ENCODE measurements at places on chromosomes 1 and 21. TPM values are rescaled to one million over a fixed set of nuclear protein-coding genes. Genes with fewer than 3 reads are reported as not detected.

DNA sequence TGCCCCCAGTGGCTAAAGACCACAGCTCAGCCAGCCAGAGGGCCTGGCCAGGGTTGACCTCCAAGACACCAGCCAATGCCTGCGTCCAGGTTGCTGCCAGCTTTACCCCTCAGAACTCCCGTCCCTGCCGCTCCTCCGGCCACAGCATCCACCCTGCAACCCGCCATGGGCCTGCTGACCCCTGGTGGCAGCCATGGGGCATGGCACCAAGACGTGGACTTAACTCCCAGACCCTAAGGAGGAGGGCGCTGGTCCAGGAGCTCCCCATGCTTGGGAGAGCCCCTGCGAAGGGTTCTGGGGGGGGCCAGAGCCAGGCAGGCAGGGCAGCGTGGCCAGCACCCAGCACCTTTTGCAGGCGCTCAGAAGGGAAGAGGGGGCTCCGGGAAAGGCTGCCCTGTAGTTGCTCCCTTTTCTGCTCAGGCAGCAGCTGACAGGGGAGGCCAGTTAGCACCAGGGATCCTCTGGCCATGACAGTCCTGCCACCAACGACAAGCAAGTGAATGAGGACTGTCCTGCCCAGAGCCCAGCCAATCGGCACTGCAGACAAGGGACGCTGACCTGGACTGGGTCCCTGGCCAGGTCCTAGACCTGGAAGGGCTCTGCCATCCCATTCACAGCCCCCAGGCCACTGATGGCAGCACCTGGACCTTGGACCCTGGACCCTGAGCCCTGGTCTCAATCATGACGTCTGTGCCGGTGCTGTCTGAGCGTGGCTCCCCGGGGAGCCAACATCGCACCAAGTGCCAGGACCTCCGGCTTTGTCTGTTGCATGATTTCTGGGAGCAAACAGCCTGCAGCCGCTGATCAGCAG, 246.2 kb downstream of the NPHP4 start:
- peak; percentile 56 for DNase-seq

DNA sequence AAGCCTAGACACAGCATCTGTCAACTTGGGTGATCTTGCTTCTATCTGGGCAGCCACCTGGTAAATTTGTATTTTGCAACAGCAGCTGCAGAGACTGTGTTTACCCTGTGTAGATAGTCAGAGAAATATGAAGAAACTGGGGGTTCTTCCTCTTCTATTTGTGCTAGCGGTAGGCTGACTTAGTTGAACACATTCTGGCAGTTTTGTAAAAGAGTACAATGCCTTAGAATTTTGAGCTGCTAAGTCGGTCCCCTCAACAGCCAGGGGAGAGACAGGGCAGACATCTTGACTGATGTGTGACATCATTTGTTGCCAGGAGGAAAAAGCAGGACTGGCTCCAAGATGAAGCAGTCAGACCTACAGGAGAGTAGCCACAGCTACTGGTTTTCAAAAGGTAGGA, 53.7 kb downstream of the KCNJ6 start:
- peak; percentile 43 for DNase-seq

ABCB10 gene
- 13.6 TPM for total RNA-seq

SYT11 gene
- 0.77 TPM for total RNA-seq

GJB5 gene
- total RNA-seq = 95.8 TPM

Data from bronchial epithelial cell (primary cell).